Activated CD4-positive, alpha-beta memory T cell treated with anti-CD3 and anti-CD28 coated beads for 36 hours (primary cell): ENCODE measurements at places on chromosomes 5 and 9. TPM values are rescaled to one million over a fixed set of nuclear protein-coding genes. Genes with fewer than 3 reads are reported as not detected.
A peak's percentile ranks its signal among the peaks of the same experiment; 100 is the strongest.

IL13 gene
- 13.0 TPM for total RNA-seq

DNA sequence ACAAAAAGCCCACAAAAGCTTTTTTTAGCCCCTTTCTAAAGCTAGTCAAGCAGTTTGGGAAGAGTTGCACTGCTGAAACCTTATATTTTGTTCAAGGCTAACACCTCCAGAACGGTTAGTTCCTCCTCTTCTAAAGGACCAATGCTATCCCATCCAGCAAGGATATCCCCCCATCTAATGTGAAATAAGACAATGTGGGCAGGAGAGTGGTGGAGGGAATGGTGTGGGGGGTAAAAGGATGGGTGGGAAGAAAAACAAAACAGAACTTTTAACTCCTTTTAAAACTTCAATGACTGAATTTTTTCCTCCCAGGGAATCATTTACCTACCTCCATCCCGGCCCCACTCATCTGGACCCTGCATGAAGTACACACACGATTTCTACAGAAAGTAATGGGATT is 21.2 kb downstream of the PTCH1 start:
- H3K4me1 ChIP-seq: peaks cover 49% of the 10 kb centered on the region
- peaks cover 4% of the 10 kb centered on the region for H3K27me3 ChIP-seq
- no peaks in the 10 kb centered on the region for H3K36me3 ChIP-seq
- no peak overlapping the region for H3K27ac ChIP-seq
- H3K4me3 ChIP-seq: no peak overlapping the region

DNA sequence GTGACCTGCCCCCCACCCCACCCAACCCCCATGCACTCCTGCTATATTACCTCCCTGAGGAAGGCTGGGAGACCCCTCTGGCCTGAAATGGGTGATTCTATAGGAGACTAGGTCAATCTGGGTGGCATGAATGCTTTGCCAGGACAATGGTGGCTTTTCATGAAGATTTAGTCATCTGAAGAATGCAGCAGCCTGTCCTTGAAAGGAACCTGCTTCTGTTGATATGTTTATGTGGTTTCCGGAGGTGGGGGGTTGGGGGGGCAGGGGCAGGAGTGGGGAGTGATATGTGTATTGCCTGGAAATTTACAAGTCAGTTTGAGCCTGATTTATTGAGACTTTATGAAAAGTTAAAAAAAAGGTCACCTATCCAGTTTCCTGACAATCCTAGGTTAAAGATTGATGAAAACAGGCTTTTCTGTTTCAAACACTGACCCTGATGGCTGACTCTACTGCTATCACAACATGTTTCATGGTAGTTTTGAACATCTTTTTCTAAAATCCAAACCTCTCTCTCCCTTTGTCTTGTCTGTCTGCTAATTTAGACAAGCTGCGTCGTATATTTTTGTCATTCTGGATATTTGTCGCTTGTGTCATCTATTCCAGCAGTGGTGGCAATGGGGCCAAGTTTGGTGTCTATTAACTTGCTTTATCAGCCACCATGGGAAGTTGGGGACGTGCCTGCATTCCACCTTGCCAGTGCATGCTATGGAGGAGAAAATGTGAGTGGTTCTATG is 153.7 kb upstream of the EGFLAM start:
- H3K27me3 ChIP-seq: peaks cover 2% of the 10 kb centered on the region
- no peak overlapping the region for H3K4me3 ChIP-seq
- DNase-seq: no peak
- no peaks in the 10 kb centered on the region for H3K4me1 ChIP-seq
- no peak overlapping the region for H3K27ac ChIP-seq

DNA sequence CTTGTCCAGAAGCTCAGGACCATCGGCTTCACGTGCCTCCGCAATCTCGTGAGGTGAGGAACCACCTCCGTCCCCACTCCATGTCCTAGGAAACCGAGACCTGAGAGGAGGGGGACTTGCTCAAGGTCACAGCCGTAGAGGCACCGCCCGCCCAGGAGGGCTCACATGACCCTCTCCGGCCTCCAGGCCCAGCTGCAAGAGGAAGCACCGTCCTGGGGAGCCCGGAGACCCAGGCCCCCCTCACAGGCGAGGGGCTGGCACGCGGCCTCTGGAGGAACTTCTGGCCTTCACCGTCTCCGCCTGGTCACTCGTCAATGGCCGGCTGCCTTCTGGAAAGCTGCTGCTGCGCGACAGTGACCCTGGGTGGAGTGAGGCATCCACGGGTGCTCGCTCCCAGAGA is 24.2 kb downstream of the FAM78A start:
- H3K27ac ChIP-seq: peak overlapping the region; percentile 88
- no peaks in the 10 kb centered on the region for H3K36me3 ChIP-seq
- no peaks in the 10 kb centered on the region for H3K27me3 ChIP-seq
- peaks cover 30% of the 10 kb centered on the region for H3K4me1 ChIP-seq
